Heart left ventricle (tissue), 16 donors: ENCODE measurements at places on chromosomes 2 and 18. TPM values are rescaled to one million over a fixed set of nuclear protein-coding genes. Genes with fewer than 3 reads are reported as not detected.
A peak's percentile ranks its signal among the peaks of the same experiment; 100 is the strongest.

- DNase-seq: no peak
Measured at GRCh38 chr2:177649568-177650518, 257.3 kb downstream of the AGPS start.

DNA sequence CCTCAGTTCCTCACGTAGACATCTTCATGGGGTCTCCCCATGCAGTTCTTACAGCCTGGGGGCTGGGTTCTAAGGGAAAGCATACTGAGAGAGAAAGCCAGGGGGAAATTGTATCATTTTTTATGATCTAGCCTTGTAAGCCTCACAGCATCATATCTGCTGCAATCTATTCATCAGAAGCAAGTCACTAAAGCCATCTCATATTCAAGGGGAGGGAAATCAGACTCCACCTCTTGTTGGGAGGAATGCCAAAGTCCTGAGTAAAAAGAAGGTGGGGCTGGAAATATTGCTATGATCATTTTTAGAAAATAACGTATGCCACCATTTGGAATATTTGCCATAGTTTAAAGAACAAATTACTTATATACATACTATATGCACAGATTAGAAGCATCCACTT is 304.6 kb downstream of the TXNL1 start:
- DNase-seq: no peak

DNA sequence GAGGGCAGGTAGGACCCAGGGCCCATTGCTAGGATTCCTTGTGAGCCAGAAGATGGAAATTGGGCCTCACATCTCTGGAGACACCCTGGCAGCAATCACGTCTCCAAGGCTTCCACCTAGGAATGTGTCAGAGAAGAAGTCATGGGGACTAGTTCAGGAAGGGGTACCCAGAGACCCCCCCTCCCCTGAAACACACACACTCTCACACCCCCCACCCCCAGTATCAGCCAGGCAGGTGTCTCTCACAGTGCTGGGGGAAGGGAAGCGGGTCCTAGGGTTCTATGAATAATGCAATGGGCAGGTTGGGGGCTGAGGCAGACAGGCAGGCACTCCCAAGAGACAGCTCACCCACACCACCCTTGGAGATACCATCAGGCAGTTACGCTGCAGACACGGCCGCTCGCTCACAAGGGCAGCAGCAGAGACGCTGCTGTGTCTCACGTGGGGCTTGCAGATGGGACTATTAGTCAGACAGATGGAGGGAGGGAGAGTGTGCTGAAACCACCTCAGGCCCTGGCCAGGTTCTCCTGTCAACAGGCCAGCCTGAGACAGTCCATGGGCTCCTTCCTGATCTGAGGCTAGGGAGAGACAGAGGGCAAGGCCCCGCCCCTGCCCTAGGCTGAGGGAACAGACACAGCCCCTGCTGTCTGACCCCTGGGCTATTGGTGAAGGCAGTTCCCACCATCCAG is 134.6 kb downstream of the CYP26B1 start:
- no peak for DNase-seq

DNA sequence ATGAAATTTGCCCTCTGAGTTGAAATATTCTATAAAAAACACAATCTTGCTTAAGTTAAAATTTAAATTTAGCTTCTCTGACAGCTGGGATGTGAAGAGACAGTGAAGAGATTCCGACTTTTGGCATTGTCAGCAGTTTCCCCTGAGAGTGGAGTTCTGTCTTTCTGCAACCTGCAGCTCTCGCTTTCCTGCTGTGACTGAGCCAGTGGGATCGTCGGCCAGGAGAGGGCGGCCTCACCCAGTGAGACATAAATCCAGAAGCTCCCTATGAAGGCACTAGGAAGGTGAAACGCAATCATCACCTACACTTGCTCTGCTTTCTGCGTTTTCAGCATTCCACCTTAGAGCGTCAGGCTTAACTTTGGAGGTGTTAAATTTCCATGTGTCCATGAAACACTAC is 75.4 kb upstream of the HNMT start:
- DNase-seq: no peak

- DNase-seq: no peak
Measured at GRCh38 chr2:112187046-112187715, 49.0 kb downstream of the FBLN7 start.

- DNase-seq: peak; percentile 74
Measured at GRCh38 chr2:120312860-120313694, 32.9 kb upstream of the INHBB start.

DNA sequence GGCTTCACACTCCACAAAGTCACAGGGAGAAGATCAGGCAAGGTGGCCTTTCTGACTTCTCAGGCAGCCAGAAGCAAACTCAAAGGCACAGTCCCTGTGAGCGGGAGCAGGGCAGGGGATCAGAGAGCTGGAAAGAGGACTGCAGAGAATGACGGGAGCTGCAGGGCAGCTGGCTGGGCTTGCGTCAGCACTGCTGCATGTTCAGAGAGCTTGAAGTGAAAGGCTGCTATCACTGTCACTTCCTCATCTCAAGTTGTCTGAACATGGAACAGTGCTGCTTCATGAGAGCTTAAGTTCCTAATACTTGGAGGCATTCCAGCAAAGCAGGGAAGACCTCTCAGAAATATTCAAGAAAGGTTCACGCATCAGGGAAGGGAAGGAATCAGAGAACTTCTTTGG is 20.4 kb downstream of the TGFBRAP1 start:
- DNase-seq: peak; percentile 74

GRCh38 chr2:196234672-196235071 is 63.3 kb upstream of the STK17B start:
- no peak for DNase-seq

DNA sequence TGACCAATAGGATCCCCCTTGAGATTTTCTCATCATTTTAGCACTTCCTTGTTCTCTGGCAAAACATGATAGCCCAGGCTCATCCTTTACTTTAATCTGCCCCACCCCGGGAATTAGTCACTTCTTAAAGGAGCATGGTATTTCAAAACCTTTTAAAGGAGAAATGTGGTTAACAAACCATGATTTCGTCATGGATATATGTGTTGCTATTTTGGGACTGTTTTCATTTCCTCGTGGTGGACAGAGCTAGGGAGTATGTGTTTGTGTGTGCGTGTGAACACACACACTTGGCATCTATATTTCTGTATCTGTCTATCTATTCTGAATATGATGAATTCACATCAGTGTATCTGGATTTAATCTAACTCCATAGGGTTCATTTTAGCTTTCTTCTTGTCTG is 128.1 kb downstream of the BIRC6 start:
- DNase-seq: no peak

DNA sequence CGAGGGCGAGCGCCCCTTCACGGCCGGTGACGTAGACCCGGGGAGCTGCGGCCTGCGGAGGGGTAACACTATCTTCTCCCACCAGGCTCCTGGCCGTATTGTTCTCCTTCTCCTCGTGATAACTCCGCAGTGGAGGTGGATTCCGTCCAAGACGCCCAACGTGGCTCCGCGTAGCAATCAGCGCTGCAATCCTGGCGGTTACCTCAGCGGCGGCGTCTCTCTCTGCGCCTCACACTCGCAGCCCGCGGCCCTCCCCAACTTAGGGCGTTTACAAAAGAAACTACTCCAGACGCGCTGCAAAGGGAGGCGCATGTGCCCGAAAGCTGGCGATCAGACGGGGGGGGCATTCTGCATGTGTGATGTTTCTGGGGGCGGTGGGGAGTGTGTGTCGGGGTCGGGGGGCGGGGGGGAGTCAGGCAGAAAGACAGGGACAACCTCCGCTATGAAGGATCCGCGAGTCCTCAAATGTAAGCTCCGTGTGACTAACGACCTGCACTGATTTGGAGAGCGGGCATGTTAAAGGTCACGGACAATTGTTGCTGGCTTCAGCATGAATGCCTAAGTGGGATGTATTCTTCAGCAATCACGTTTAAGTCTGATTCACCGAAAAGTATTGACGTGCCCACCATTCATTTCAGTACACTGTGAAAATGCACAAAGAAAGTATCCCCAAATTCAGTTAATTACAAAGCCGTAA is 1.3 kb upstream of the ZNF516 start:
- peak; percentile 85 for DNase-seq

- DNase-seq: no peak
Measured at GRCh38 chr2:221850076-221850475, 278.0 kb upstream of the EPHA4 start.

GRCh38 chr2:134527381-134527780 is 191.4 kb downstream of the TMEM163 start:
- DNase-seq: no peak

DNA sequence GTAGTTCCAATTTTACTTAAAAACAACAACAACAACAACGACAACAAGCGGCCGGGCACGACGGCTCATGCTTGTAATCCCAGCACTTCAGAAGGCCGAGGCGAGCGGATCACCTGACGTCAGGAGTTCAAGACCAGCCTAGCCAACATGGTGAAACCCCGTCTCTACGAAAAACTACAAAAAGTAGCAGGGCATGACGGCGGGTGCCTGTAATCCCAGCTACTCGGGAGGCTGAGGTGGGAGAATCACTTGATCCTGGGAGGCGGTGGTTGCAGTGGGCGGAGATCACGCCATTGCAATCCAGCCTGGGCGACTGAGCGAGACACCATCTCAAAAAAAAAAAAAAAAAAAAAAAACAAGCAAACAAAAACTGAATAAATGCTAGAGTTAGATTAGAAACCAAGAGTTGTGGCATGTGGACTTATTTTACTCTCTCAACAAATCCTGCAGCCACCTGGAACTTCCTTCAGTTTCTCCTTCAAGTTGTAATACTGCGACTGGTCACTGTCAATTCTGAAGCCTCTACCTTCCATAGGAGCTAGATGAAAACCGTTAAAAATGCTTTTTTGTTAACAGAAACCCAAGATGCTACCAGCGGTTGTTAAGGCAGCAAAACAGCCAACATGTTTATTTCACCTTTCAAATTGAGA is 1.3 kb downstream of the ATP5F1A start:
- no peak for DNase-seq

DNA sequence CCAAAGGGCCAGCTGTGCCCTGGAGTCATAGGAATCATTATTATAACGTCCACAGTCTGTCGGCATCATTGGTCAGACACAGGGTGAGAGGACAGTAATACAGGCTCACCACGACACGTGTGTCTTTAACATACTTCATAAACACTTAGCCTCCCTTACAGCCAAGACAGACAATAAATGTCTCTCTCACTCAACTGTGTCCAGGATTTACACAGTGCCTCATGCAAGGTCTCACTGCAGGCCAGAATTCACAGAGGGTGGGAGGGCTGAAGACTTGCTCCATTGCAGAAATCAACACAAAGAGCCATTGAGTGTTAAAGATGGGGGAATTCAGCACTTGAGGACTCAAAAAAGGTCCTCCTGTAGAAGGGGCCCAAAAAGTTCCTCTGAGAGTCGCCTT is 210.5 kb downstream of the BCL2 start:
- DNase-seq: no peak

DNA sequence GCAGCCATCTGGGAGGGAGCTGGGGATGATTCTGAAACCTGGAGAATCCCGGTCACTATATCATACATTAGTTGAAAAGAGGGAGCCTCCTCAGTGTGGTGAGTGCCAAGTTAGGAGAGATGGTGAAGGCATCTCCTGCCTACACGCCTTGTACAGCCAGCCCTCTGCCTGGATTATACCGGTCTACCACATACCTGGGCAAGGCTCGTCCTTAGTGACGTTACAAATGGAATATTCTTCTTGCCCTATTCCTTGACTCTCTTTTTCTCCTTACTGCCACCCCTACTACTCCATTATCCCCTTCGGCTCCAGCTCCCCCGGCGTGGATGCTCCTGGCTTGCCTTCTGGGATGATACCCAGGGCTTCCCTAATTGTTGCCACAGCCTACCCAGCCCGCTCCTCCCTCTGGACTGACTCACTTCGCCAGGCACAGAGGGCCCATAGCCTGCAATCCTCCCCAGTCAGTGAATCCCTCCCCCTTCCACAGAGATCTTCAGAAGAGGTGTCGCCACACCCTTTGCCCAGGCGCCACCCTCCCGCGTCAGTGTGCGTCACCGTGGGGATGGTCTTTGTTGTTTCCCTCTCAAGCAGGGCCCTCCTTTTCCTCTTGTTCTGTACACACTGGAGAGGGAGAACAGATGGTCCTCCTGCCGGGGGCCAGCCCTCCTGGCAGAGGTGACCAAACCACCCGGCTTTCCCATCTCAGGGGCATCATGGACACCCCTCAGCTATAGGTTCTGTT is 115.2 kb upstream of the EPAS1 start:
- peak; percentile 50 for DNase-seq

DNA sequence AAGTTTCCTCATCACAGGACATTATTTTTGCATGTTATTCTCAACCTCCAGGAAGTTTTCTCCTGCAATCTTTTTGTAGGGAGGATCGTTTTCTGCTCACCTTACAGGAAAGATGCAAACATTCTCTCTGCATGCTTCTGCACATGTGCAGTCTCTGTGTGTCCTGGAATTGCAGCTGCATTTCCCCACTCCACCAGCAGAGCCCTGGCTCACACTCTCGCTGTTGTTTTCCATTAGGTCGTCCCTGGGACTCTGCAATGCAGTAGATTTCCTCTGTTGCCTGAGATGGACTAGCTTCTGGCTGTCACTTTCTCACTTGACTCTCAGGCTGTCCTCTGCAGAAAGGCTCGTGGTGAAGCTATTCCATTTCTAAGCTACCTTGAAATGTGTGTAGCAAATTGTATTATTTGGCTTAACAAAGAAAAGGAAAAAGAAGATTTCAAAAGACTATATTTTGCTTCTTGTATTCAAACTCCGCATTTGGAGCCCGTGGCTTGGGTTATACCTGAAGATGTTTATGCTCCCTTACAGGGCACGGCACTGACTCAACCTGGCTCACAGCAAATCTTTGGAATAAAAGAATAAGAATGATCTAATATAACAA is 346.7 kb downstream of the RAD51AP2 start:
- DNase-seq: no peak

DNA sequence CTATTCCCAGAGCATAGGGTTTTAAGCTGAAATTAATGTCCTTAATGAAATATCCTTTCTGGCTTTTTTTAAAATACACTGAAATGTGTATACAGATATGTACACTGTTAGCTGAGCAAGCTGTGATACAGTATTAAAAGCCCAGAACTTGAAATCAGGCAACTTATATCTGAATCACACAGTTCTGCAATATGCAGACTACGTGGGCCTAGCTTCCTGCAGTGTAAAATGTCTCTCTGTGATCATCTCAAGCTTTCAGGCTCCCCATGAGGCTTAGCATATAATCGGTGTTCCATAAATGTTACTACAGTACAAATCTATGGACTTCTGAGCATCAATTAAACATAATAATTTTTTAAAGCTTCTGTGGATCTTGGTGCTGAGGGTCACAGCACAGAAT is 8.2 kb downstream of the FBXO15 start:
- DNase-seq: no peak

GRCh38 chr2:68689553-68690537 is 44.8 kb upstream of the ARHGAP25 start:
- DNase-seq: no peak

GRCh38 chr2:197548582-197548981 is 32.7 kb downstream of the MOB4 start:
- no peak for DNase-seq

CHAC2 gene
- total RNA-seq: 2.6 TPM

AMER3 gene
- total RNA-seq: not detected

MAP3K19 gene
- total RNA-seq: not detected

TEX44 gene
- not detected for total RNA-seq

PRSS56 gene
- total RNA-seq: not detected

MDH1B gene
- 1.1 TPM for total RNA-seq

CIDEA gene
- 5.5 TPM for total RNA-seq
